ENCODE measurements at places on chromosomes 7 and 10. TPM values are rescaled to one million over a fixed set of nuclear protein-coding genes. Genes with fewer than 3 reads are reported as not detected.

Gene DLD
- total RNA-seq, result 85.9 TPM

Gene ADRA2A
- not detected for total RNA-seq

Gene CALML5
- total RNA-seq, result not detected

Gene AKR1C4
- not detected for total RNA-seq

Gene BMPR1A
- total RNA-seq, result 1.6 TPM

Gene IFIT1B
- total RNA-seq, result not detected

Gene SYT15
- total RNA-seq, result 0.35 TPM

Gene PDGFA
- total RNA-seq, result 2.1 TPM

Gene UPK3BL1
- 42.2 TPM for total RNA-seq

Gene HTR5A
- not detected for total RNA-seq

Gene ACTL6B
- total RNA-seq, result not detected

Gene CPN1
- not detected for total RNA-seq

Gene RAMP3
- not detected for total RNA-seq

Gene PROSER2
- 4.5 TPM for total RNA-seq

Gene GPR146
- total RNA-seq, result 4.4 TPM

Gene MCM7
- 63.7 TPM for total RNA-seq

Gene NRF1
- total RNA-seq, result 34.9 TPM

Gene NEUROD6
- total RNA-seq, result not detected
